Neural progenitor cell (in vitro differentiated cells): ENCODE measurements at places on chromosomes 5 and 9. TPM values are rescaled to one million over a fixed set of nuclear protein-coding genes. Genes with fewer than 3 reads are reported as not detected.

GRCh38 chr9:97840521-97840920 lies 12.5 kb upstream of the FOXE1 start:
- H3K4me3 ChIP-seq = no peak overlapping the region
- no peaks in the 10 kb centered on the region for H3K36me3 ChIP-seq
- no peak for DNase-seq
- H3K4me1 ChIP-seq = no peaks in the 10 kb centered on the region
- H3K27me3 ChIP-seq = peaks cover 89% of the 10 kb centered on the region

DNA sequence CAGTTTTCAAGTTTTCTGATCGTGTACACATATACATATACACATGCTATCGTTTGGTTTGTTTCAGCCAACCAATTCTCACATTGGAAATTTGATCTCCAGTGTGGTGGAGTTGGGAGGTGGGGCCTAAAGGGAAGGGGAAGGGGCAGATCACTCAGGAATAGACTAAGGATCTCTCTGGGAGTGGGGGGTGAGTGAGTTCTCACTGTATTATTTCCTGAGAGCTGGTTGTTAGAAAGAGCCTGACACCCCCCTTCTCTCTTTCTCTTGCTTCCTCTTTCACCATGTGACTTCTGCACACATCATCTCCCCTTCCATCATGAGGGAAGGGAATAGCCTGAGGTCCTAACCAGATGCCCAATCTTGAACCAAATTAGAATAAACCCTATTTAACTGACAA lies 551.7 kb downstream of the MAT2B start:
- H3K36me3 ChIP-seq = no peaks in the 10 kb centered on the region
- no peak for DNase-seq
- H3K4me1 ChIP-seq = no peaks in the 10 kb centered on the region
- H3K4me3 ChIP-seq = no peak overlapping the region
- H3K27ac ChIP-seq = no peak overlapping the region
- H3K27me3 ChIP-seq = no peaks in the 10 kb centered on the region

- H3K4me3 ChIP-seq = no peak overlapping the region
- H3K4me1 ChIP-seq = no peaks in the 10 kb centered on the region
- no peaks in the 10 kb centered on the region for H3K27me3 ChIP-seq
- no peaks in the 10 kb centered on the region for H3K36me3 ChIP-seq
- peak; percentile 0 for DNase-seq
These were observed 172.6 kb downstream of the FGF18 start for GRCh38 chr5:171592076-171592475.

DNA sequence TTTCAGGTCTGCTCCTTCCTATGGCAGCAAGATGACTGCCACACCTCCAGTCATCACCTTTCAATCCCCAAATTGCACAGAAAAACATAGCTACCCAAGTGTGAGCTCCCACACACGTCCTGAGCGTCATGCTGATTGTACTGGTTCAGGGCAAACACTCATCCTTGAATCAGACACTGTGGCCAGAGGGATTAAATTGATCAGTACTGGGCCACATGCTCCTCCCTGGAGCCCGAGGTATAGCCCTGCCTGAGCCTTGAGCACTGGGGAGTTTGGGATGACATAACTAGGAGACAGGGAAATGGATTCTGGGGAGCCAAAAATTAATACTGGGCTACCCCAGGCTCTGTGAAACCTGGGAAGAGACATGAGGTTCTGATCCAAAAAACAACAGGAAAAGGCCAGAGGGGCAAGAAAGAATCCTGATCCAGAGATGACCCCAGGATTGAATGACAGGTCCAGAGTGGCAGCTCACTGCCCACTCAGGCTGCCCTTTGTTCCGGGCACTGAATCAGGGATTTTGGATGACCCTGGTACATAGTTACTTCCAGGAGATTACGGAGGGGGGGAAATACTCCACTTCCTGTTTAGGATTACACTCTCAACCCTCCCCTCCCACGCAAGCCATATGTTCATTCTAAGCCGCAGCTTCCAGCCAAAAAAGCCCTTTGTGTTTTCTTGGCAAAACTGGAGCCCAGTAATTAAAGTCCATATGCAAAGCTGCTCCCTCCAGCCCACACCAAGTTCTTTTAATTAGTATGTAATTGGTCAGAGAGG lies 141.6 kb upstream of the SPRY4 start:
- no peak overlapping the region for H3K27ac ChIP-seq
- H3K27me3 ChIP-seq = peaks cover 12% of the 10 kb centered on the region

DNA sequence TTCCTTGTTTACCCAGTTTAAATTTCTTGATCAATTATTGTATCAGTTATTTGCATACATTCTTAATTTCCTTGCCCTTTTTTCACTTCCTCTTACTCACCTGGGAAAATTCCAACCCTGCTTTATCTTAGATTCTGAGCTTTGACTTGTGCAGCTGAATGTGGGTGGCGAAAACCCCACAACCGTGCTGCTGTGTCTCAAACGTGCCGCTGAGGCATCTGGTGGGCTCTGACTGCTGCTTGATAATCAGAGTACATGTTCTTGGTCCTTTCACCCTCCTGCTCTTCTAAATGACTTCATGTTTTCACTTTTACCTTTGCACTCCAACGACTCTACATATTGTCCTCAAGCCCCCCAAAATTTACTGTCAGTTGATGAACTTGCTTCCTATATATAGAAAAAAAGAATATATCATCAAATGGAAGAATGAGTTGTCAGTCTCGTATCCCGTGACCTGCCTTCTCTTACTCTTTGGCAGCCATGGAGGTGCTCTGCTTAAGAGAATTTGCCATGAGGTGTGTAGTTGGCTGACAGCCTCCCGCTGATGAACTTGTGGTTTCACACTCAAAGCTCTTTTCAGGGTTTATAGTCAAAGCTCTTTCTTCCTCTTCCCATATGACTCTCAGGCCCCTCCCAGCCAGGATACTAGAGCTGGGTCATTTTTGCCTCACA lies 14.0 kb upstream of the JAK2 start:
- no peak overlapping the region for H3K4me3 ChIP-seq
- H3K27me3 ChIP-seq = no peaks in the 10 kb centered on the region
- H3K4me1 ChIP-seq = no peaks in the 10 kb centered on the region
- H3K27ac ChIP-seq = no peak overlapping the region
- no peaks in the 10 kb centered on the region for H3K36me3 ChIP-seq

GRCh38 chr9:35920051-35920620 lies 10.8 kb downstream of the SPAAR start:
- no peaks in the 10 kb centered on the region for H3K27me3 ChIP-seq
- no peaks in the 10 kb centered on the region for H3K36me3 ChIP-seq
- H3K27ac ChIP-seq = no peak overlapping the region

DNA sequence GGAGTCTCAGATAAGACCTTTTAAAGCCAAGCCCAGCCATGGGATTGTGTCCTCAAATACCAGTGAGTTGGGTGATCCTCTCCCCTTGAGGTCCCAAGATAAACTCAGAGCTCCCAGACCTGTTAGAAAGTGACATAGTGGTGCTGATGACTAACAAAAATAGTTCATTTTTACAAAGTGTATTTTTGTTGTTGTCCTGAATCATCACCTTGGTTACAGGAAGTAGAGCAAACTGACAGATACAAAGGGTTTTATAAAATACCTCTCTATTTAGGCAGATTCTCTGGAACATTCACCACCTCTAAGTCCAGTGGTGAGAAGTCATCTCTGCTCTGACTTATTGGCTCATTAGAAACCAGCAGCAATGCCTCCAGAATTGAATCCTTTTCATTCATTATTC lies 259.3 kb downstream of the CEMIP2 start:
- H3K27me3 ChIP-seq = no peaks in the 10 kb centered on the region
- H3K36me3 ChIP-seq = no peaks in the 10 kb centered on the region
- no peaks in the 10 kb centered on the region for H3K4me1 ChIP-seq
- no peak overlapping the region for H3K4me3 ChIP-seq
- H3K27ac ChIP-seq = no peak overlapping the region

- no peak overlapping the region for H3K4me3 ChIP-seq
- H3K36me3 ChIP-seq = no peaks in the 10 kb centered on the region
- no peak overlapping the region for H3K27ac ChIP-seq
These were observed 1.3 kb upstream of the ERMP1 start for GRCh38 chr9:5834214-5834613.

GRCh38 chr5:147673266-147673665 lies 109.3 kb downstream of the JAKMIP2 start:
- no peaks in the 10 kb centered on the region for H3K27me3 ChIP-seq
- no peaks in the 10 kb centered on the region for H3K36me3 ChIP-seq
- DNase-seq = no peak
- no peaks in the 10 kb centered on the region for H3K4me1 ChIP-seq
- H3K4me3 ChIP-seq = no peak overlapping the region

DNA sequence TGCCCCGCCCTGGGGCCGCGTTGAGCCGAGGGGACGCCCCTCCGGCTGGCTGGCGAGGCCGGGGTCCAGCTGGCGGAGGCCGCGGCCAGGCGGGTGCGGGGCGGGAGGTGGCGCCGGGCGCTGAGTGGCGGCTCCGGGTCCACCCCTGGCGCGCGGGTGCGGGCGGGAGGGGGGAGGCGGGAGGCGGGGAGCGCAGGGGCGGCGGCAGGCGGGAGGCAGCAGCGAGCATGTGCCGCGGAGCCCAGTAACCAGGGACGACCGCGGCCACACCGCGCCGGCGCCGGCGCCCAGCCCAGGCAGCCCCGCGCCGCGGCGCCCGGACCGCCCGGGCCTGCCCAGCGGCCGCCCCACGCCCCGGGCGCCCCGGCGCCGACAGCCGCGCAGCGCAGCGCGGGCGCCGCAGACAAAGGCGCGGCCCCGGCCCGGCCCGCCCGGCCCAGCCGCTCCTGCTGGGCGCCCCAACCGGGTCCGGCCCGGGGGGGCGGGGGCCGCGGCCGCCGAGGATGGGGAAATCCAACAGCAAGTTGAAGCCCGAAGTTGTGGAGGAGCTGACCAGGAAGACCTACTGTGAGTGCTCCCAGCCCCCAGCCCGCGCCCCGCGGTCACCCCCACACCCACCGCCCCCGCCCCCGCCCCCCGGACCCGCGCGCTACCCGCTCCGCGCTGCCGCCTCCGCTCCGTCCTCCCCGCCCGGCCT lies at the start of gene NCS1:
Gene NCS1, plus strand, starts transcription at position 244 of the 697 bp plus-strand sequence. Its CDS starts 260 bp downstream, at position 504.
- peaks cover 11% of the 10 kb centered on the region for H3K27me3 ChIP-seq
- H3K36me3 ChIP-seq = no peaks in the 10 kb centered on the region
- H3K4me3 ChIP-seq = peak within 1 kb of the TSS; percentile 85
- DNase-seq = peak; percentile 84
- H3K4me1 ChIP-seq = peaks cover 3% of the 10 kb centered on the region
- H3K27ac ChIP-seq = no peak within 1 kb of the TSS

- H3K27me3 ChIP-seq = no peaks in the 10 kb centered on the region
- no peak overlapping the region for H3K27ac ChIP-seq
- no peak overlapping the region for H3K4me3 ChIP-seq
These were observed 11.9 kb downstream of the EEIG1 start for GRCh38 chr9:127968700-127969383.

DNA sequence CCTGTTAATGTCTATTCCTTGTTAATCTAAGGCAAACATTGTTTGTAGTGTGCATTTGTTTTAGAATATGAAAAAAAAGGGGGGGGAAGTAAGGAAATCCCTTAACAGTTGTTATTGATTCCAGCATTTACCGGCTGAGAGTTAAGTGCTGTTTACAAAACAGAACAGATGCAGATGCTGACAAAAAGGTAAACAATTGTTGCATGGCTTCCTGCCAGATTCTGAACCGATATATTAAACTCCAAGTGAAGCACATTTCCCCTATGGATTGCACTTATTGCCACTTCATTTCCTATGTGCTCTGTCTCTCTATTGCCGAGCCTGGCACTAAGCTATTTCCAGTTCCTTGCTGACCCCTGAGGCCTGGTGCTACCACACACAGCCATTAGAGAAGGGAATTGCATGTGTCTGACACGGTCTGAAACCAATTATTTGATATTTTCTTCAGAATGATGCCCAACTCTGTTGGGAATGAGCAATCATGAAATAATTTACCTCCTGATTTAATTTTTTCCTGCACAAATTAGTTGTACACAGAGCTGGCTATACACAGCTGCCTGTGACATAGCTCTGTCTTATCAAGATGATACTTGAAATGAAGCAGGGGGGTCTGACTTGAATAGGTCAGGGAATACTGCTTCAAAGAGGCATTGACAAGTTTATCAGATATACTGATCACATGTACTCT lies 109.8 kb downstream of the KIAA0825 start:
- no peaks in the 10 kb centered on the region for H3K36me3 ChIP-seq
- no peak overlapping the region for H3K27ac ChIP-seq
- H3K4me3 ChIP-seq = no peak overlapping the region
- no peaks in the 10 kb centered on the region for H3K27me3 ChIP-seq
- DNase-seq = no peak

DNA sequence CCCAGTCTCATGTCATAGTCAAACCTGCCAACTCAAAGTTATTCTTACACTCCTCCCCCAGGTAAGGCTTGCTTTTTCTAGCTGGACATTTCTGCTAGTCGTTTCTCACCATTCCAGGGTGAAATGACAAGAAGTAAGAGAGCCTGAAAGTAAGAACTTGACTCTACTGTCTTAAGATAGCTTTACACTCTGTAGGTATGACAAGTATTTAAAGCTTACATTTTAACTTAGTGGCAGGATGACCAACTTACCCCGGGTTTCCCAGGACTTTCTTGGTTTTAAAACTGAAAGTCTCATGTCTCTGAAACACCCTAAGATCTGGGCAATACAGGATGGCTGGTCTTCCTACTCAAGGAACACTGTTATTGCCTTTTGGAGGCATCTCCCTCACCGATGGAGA lies 67.5 kb upstream of the PIK3R1 start:
- H3K27ac ChIP-seq = no peak overlapping the region
- H3K4me3 ChIP-seq = no peak overlapping the region
- no peak for DNase-seq
- peaks cover 2% of the 10 kb centered on the region for H3K4me1 ChIP-seq

DNA sequence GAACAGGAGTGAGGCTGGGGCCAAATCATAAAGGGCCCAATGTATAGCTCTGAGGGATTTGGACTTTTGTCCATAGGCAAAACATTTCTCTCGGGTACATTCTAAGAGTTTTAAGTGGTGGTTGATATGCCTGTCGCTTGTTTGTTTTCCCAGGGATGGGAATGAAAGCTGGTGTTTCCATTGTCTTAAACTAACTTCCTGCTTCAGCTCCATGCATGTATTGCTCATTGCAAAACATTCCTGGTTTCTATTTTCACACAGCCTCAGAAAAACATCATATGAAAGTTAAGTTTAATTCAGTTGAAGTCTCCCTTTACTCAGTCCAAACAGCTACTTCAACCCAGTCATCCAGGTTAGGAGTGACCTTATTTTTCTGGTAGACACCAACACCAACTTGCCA lies 235.0 kb downstream of the ACTL7B start:
- no peak for DNase-seq
- no peaks in the 10 kb centered on the region for H3K4me1 ChIP-seq
- H3K36me3 ChIP-seq = no peaks in the 10 kb centered on the region
- H3K4me3 ChIP-seq = no peak overlapping the region

DNA sequence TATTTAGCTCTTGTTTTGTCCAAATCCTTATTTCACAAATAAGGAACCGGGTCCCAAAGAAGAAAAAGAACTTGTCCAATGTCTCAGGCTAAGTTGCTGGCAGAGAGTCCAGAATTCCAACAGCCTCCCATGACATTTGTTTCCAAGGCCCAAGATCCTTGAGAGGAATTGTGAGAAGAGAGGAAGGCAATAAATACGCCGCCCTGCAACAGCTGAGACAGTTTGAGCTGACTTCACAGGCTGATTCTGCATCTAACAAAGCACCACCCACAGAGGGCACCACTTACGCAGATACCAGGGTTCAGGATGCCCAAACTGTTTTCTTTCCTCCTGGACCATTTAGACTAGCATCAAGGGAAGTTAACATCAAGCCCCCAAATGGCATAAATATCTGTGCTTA lies 211.3 kb downstream of the FAM114A2 start:
- no peak overlapping the region for H3K4me3 ChIP-seq
- no peak overlapping the region for H3K27ac ChIP-seq
- H3K27me3 ChIP-seq = no peaks in the 10 kb centered on the region
- no peaks in the 10 kb centered on the region for H3K36me3 ChIP-seq
- no peaks in the 10 kb centered on the region for H3K4me1 ChIP-seq
- peak; percentile 52 for DNase-seq

ZNF483 gene
- total RNA-seq = 26.9 and 30.7 TPM in 2 replicates

SPINK5 gene
- total RNA-seq = 13.7 and 18.1 TPM in 2 replicates

CBY3 gene
- not detected in 2 replicates for total RNA-seq

TRIM14 gene
- total RNA-seq = 0.17 and 2.7 TPM in 2 replicates

FAM163B gene
- total RNA-seq = 0.31 TPM in 1 of 2 replicates, not detected in the other

SAPCD2 gene
- 5.7 and 27.7 TPM in 2 replicates for total RNA-seq

MYO10 gene
- total RNA-seq = 39.1 and 59.9 TPM in 2 replicates

COL15A1 gene
- 0.71 and 3.2 TPM in 2 replicates for total RNA-seq

DBH gene
- total RNA-seq = not detected in 2 replicates
